Spleen (tissue), 13 donors: ENCODE measurements at places on chromosomes 2 and 18. TPM values are rescaled to one million over a fixed set of nuclear protein-coding genes. Genes with fewer than 3 reads are reported as not detected.

DNA sequence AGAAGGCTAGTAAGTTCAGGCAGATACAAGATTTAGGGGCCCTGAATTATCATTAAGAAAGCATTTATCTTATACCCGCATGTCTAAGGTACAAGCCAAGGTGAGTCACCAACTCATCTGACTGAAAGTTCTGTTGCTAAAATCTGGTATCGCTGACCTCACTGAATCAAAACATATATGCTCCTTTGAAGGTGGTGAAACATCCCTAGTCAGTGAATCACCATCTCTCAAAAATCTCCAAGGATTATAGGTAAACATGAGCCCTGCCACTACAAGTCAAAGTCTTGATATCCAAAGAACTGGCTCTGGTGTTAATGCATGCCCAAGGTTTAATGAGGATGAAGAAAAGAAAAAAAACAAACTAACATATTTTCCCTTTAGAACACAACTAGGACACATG, 43.5 kb downstream of the IRS1 start:
- no peaks in the 10 kb centered on the region for H3K4me1 ChIP-seq
- H3K36me3 ChIP-seq: no peaks in the 10 kb centered on the region
- no peak for DNase-seq

GRCh38 chr2:172095146-172095904, 7.4 kb downstream of the DLX2 start:
- DNase-seq: peak; percentile 88
- peaks cover 34% of the 10 kb centered on the region for H3K4me1 ChIP-seq
- H3K36me3 ChIP-seq: no peaks in the 10 kb centered on the region

- peaks cover 27% of the 10 kb centered on the region for H3K4me1 ChIP-seq
- H3K4me3 ChIP-seq: no peak overlapping the region
- H3K27me3 ChIP-seq: peaks cover 81% of the 10 kb centered on the region
- peak; percentile 72 for DNase-seq
Observed at GRCh38 chr2:219526320-219527075, 12.2 kb downstream of the ASIC4 start.

GRCh38 chr2:159926695-159927094, 128.7 kb upstream of the CD302 start:
- no peaks in the 10 kb centered on the region for H3K4me1 ChIP-seq
- H3K27me3 ChIP-seq: no peaks in the 10 kb centered on the region
- no peak overlapping the region for H3K27ac ChIP-seq
- no peak overlapping the region for H3K4me3 ChIP-seq

DNA sequence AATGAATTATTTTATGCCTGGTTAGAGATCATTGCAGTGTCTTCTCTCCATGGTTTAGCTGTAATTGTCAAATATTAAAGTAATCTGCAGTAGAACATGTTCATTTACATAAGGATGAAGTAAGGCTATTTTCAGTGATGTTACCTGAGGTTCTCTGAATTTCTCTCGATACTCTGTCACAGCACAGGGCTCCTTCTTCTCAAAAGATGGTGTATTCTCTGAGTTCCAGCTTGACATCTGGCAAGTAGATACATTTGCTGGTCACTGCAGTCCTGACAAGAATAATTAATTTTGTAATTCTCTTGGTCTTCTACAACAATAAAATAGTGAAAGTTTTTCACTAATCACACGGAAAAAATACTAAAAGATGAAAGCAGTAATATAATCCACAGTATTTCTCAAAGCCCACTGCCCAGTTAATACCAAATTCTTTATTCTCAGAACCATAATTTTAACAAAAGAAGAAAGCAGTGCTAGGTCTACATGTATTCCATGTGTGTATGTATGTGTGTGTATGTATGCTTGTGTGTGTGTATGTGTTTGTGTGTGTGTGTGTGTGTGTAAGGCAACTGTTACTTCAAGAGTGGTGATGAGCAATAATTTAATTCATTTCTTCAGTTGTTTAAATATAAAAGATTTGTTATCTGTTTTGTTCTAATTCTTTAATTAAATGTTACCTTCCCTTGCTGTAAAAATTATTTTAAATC, 1165.5 kb upstream of the SLC39A10 start:
- no peaks in the 10 kb centered on the region for H3K36me3 ChIP-seq
- no peaks in the 10 kb centered on the region for H3K27me3 ChIP-seq
- H3K27ac ChIP-seq: no peak overlapping the region
- DNase-seq: no peak
- H3K4me1 ChIP-seq: no peaks in the 10 kb centered on the region
- H3K4me3 ChIP-seq: no peak overlapping the region

- H3K27me3 ChIP-seq: no peaks in the 10 kb centered on the region
- H3K36me3 ChIP-seq: no peaks in the 10 kb centered on the region
- no peak for DNase-seq
- no peak overlapping the region for H3K4me3 ChIP-seq
- no peaks in the 10 kb centered on the region for H3K4me1 ChIP-seq
- H3K27ac ChIP-seq: no peak overlapping the region
Observed at GRCh38 chr2:96374211-96374951, 38.8 kb downstream of the NCAPH start.

GRCh38 chr2:145760781-145761649, 1241.1 kb upstream of the ZEB2 start:
- no peaks in the 10 kb centered on the region for H3K36me3 ChIP-seq
- H3K27me3 ChIP-seq: no peaks in the 10 kb centered on the region
- no peak for DNase-seq

DNA sequence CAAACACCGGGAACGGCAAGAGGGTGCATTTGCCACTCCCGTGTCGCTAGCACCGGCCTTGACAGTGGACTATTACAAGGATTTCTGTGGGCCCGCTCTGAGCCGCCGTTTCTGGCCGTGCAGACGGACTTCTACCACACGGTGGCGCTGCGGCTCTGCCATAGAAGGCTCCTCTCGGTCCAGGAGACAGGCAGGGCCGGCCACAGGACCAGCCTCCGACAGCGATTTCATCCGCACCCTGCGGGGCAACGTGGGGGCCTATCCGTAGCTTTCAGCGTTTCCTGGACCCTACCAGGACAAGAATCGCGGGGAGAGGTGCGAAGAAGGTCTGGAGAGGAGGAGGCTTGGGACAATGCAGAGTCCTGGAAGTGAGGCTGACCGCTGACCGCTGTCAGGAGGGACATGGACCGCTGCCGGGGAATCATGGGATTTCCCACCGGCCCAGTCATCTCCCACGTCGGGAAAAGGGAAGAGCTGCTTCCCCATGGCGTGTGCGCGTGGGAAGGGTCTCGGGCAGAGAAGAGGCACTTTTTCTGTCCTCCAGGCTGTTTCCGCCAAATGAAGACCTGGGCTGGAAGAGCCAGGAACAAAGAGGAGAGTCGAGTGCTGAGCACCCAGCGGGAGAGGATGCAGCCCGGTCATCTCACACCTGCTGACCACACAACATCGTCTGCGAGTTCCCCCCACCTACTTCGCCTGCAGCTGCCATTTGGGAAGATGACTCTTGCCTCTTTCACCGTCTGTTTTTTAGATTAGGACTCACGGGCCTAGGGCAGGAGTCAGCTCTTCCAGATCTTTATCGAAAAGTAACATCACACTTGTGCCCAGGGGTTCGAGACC, 35.5 kb upstream of the HAAO start:
- H3K4me1 ChIP-seq: peaks cover 22% of the 10 kb centered on the region
- H3K27me3 ChIP-seq: no peaks in the 10 kb centered on the region
- H3K36me3 ChIP-seq: no peaks in the 10 kb centered on the region
- H3K27ac ChIP-seq: peak overlapping the region; percentile 34

GRCh38 chr2:114007436-114007835, 117.5 kb downstream of the ACTR3 start:
- DNase-seq: no peak
- H3K27ac ChIP-seq: no peak overlapping the region
- no peaks in the 10 kb centered on the region for H3K4me1 ChIP-seq
- H3K36me3 ChIP-seq: no peaks in the 10 kb centered on the region

DNA sequence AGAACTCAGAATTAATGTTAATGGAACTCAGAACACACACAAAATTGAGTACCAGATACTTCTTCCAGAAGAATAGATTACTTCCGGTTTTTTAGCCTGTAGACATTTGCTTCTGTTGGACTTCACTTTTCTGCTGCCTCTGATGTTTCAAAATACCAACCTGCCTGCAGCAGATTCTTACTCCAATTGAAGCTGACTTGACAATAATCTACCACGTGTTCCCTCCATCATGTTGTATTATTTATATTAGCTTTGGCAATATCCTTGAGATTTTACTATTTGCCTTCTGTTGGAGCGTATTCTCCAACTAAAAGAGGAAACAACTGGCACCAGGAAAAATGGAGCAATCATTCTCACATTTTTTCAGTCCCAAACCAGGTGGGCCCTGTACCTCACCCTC, 3.1 kb upstream of the GORASP2 start:
- no peak overlapping the region for H3K27ac ChIP-seq
- DNase-seq: no peak
- no peaks in the 10 kb centered on the region for H3K27me3 ChIP-seq
- H3K36me3 ChIP-seq: no peaks in the 10 kb centered on the region

DNA sequence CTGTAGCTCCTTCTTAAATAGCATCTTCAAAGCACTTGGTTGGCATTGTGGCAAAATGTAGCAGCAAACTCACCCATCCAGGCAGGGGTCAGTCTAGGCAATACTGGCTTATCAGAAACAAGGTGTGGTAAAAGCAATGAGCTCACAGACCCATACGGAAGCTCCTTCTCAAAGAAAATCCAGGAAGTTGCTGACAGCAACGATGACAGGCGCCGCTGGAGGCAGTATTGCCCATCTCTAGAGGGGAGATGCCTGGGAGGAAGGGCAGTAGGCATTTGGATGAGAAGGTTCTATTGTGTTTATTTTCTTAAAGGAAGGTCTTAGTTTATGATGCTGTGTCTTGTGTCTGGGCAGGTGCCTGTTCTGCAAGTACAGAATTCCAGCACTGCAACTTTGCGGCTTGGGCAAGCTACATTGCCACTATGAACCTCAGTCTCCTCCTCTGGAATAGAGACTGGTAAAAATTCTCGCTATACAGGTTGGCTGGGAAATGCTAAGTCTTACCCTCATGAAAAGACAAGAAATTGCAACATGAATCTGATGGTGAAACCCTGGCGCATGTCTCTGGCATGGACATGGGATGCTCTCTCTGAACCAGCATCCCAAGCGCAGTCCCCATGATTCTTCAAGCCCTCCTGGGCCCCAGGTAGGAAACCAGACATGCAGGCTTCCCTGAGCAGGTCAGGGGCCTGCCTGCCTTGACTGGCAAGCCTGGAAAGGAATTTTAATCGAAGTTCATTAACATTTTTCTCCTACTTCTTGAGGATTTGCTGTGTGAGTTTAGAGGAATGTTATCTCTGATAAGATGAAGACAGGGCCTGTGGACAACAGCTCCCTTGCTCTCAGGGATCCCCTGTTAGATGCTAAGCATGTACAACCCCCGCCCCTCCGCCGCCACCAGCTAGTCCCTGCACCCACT, 156.0 kb downstream of the TFCP2L1 start:
- H3K36me3 ChIP-seq: no peaks in the 10 kb centered on the region
- no peak overlapping the region for H3K4me3 ChIP-seq
- H3K27me3 ChIP-seq: no peaks in the 10 kb centered on the region
- no peaks in the 10 kb centered on the region for H3K4me1 ChIP-seq
- H3K27ac ChIP-seq: no peak overlapping the region

- no peak for DNase-seq
- no peaks in the 10 kb centered on the region for H3K4me1 ChIP-seq
- no peaks in the 10 kb centered on the region for H3K36me3 ChIP-seq
- no peak overlapping the region for H3K27ac ChIP-seq
Observed at GRCh38 chr2:67600222-67600871, 203.2 kb downstream of the ETAA1 start.

DNA sequence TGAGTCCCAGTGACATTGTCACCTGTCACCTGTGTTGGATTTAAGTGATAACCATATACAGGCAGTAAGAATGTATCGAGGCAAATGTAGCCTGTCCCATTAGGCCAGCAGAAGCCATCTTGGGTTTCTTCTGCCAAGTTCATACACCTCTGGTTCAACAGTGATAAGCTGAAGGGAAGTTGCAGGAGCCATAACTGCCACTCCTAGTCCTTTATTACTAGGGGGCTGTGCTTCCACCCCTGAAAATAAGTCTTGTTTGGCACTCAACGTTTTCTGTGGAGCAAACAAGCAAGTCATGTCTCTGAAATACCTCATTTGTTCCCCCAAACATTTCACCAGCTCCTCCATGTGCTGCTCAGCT, 58.1 kb upstream of the ALPP start:
- H3K4me3 ChIP-seq: no peak overlapping the region
- no peaks in the 10 kb centered on the region for H3K27me3 ChIP-seq
- peak overlapping the region; percentile 37 for H3K27ac ChIP-seq
- H3K36me3 ChIP-seq: no peaks in the 10 kb centered on the region
- peaks cover 22% of the 10 kb centered on the region for H3K4me1 ChIP-seq
- no peak for DNase-seq

GRCh38 chr2:55768991-55769390, 75.3 kb upstream of the PNPT1 start:
- H3K4me1 ChIP-seq: peaks cover 5% of the 10 kb centered on the region
- no peak overlapping the region for H3K27ac ChIP-seq
- H3K36me3 ChIP-seq: no peaks in the 10 kb centered on the region
- no peak overlapping the region for H3K4me3 ChIP-seq

DNA sequence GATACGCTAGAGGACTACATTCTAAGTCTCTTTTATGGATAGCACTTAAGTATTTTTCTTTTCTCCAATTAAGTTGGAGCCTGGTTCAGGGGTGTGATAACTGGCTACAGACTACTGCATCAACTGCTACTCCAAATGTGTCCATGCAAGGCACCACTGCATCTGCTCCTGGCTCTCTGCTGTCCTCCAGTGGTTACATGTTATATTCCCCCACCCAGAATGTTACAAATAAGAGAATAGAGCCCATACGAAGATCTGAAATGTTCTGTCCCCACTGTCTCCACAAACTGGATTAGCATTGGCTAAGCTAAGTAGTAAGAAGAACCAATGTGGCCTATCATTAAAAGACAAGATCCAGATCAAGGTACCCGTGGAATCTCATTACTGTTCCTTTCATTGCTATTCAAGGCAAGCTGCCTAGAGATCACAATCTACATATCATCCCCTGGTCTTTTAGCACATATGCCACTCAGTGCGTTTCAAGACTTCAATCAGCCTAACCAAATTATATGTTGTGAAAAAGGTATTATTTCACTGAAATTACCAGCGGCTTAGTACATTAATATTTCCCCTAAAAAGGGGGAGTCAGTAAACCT, 308.3 kb upstream of the SLC8A1 start:
- no peak overlapping the region for H3K4me3 ChIP-seq
- H3K27me3 ChIP-seq: no peaks in the 10 kb centered on the region
- DNase-seq: no peak
- H3K36me3 ChIP-seq: no peaks in the 10 kb centered on the region
- no peaks in the 10 kb centered on the region for H3K4me1 ChIP-seq

- H3K4me3 ChIP-seq: no peak overlapping the region
- H3K27ac ChIP-seq: no peak overlapping the region
- DNase-seq: no peak
- peaks cover 12% of the 10 kb centered on the region for H3K4me1 ChIP-seq
- no peaks in the 10 kb centered on the region for H3K36me3 ChIP-seq
- peaks cover 6% of the 10 kb centered on the region for H3K27me3 ChIP-seq
Observed at GRCh38 chr2:10260130-10260529, 42.6 kb upstream of the HPCAL1 start.

The C1GALT1C1L gene
- 0.58 TPM for total RNA-seq

The TM4SF20 gene
- not detected for total RNA-seq

The STAM2 gene
- total RNA-seq: 31.9 TPM

The FOSL2 gene
- 102 TPM for total RNA-seq

The DHRS9 gene
- 6.2 TPM for total RNA-seq

The CABYR gene
- total RNA-seq: 1.1 TPM

The EGR4 gene
- not detected for total RNA-seq

The REL gene
- total RNA-seq: 53.4 TPM

The SIX3 gene
- total RNA-seq: not detected

The NAT8 gene
- not detected for total RNA-seq

The SULT1C2 gene
- total RNA-seq: 0.34 TPM
